GM23338 (cell line): ENCODE measurements at places on chromosomes 4 and X. TPM values are rescaled to one million over a fixed set of nuclear protein-coding genes. Genes with fewer than 3 reads are reported as not detected.

The ITGB1BP2 gene
- polyA plus RNA-seq, result 0.89 and 2.0 TPM in 2 replicates

The FRMPD3 gene
- polyA plus RNA-seq, result 0.11 and 0.16 TPM in 2 replicates

GRCh38 chr4:128812442-128813235, 3.1 kb downstream of the JADE1 start:
- peak; percentile 82 for DNase-seq
- H3K4me1 ChIP-seq, result peaks cover 54% of the 10 kb centered on the region
- no peaks in the 10 kb centered on the region for H3K27me3 ChIP-seq
- H3K4me3 ChIP-seq, result peak overlapping the region; percentile 66

- H3K4me3 ChIP-seq, result no peak overlapping the region
- H3K27ac ChIP-seq, result no peak overlapping the region
- H3K4me1 ChIP-seq, result 0 out of 2 replicates have a peak, but pooled peaks cover 6% of the 10 kb centered on the region
- DNase-seq, result peak; percentile 3
These were observed 1540.0 kb upstream of the PABPC4L start for GRCh38 chr4:135741583-135741982.

- H3K4me1 ChIP-seq, result peaks cover 17% of the 10 kb centered on the region
- peak; percentile 94 for DNase-seq
- H3K27ac ChIP-seq, result peak within 1 kb of the TSS; percentile 87
- H3K36me3 ChIP-seq, result peaks cover 17% of the 10 kb centered on the region
- no peaks in the 10 kb centered on the region for H3K27me3 ChIP-seq
These were observed at the start of gene SRP72 for GRCh38 chr4:56467284-56468096. Gene SRP72 (plus strand): TSS chr4:56467617. CDS start chr4:56467636, 19 bp downstream.

DNA sequence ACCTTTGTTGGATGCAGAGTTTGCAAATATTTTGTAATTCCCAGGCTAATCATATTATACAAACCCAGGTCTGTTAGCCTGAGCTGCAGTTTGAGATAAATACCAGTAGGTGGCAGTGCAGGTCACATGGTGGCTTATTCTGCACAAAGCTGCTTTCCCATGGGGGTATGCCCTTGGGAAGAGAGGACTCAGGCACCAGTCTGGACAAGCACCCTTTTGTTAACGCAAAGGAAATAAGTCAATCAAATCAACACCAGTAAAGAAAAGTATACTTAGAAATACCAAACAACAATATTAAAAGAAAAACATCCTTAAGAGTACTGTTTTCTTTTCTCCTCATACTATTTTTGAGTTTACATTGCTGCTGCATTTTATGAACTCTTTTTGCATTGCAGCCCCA, 389.0 kb upstream of the ZFP42 start:
- H3K27ac ChIP-seq, result no peak overlapping the region
- DNase-seq, result peak; percentile 77
- H3K36me3 ChIP-seq, result no peaks in the 10 kb centered on the region
- H3K27me3 ChIP-seq, result no peaks in the 10 kb centered on the region
- peaks cover 8% of the 10 kb centered on the region; the same call in 1 of the 2 replicates for H3K4me1 ChIP-seq
- H3K4me3 ChIP-seq, result no peak overlapping the region
